ENCODE measurements at places on chromosomes 6 and 20.

GRCh38 chr6:24905483-24905882, 30.3 kb downstream of the RIPOR2 start:
- no peak for DNase-seq

DNA sequence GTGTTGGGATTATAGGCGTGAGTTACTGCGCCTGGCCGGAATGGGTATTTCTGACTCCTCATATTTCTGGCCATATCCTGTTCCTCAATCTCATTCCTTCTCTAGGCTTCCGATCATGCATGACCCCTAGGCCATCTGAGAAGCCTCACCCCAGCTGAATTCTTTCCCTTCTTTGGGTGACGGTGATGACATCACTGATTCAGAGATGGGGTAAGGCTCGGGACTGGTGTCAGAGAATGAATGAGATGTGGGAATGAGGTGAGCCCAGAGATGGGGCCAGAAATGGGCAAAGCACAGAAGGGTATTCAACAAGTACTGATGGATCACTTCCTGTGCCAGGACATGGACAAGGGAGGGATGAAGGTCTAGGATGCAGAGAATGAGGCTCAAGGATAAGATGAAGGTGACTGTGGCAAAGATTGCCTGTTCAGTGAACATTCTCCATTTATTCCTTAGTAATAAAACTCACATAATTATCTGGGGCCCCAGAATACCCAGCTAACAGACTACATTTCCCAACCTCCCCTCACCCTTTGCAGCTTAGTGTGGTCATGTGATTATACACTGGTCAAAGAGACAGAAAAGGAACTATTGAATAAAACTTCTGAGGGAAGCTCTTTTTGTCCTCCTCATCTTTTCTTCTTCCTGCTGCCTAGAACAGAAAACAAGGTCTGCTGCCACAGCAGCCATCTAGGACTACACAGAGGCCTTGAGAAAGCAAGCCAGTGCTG, 39.6 kb downstream of the KIAA0319 start:
- no peak for DNase-seq

DNA sequence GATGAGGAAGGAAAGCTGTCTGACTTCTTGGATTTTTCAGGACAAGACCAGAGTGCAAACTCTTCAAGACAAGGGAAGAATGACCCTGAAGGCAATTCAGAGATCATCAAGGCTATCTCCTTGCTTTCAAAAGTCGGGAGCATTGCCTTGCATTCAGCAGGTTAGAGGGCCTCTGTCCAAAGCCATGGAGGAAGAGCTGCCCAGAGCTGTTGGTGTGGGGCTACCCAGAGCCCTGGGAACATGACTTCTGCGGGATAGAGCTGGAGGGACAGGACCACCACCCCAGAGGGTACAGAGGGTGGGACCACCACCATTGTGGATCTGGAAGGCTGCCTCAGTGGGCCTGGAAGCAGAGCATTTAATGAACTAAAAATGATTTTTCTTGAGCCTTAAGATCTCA, 5.2 kb upstream of the SRXN1 start:
- DNase-seq = no peak

GRCh38 chr6:167827583-167828324, 1.0 kb downstream of the AFDN start:
- DNase-seq = no peak

- DNase-seq = no peak
These were observed 4.4 kb downstream of the MOCS1 start for GRCh38 chr6:39929733-39930461.

DNA sequence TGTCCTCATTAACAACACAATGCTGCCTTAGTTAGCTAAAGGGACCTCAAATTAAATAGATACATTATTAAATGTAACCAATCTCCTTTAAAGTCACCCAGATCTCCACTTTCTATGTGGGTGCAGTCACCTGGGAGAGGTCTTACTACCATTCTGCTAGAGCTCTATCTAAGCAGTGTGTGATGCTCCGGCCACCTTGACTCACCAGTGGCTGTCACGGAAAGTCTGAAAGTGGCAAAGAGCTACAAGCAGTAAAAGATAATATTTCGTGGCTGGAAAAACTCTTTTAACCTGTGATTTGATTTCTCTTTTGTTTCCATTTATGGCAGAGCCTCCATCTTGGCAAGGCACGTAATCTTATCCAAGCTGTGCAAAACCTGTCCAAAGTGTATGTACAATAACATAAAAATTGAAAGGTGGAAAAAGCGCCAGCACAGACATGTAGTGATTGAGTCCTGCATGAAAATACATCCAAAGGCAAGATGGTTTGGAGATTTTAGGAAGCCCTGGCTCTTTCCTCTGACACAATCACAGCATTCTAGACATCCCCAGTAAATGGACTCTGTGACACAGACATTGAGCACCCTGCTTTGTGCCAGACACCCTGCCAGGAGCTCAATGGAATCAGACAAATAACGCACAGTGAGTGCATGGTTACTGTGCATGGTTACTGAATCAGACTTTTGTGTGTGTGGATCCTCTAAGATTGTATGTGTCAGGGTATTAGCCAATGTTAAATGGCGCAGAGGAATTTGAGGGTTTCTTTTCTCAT, 116.6 kb downstream of the ADAT2 start:
- no peak for DNase-seq

- DNase-seq = no peak
These were observed 60.9 kb downstream of the GINS1 start for GRCh38 chr20:25468126-25469075.

DNA sequence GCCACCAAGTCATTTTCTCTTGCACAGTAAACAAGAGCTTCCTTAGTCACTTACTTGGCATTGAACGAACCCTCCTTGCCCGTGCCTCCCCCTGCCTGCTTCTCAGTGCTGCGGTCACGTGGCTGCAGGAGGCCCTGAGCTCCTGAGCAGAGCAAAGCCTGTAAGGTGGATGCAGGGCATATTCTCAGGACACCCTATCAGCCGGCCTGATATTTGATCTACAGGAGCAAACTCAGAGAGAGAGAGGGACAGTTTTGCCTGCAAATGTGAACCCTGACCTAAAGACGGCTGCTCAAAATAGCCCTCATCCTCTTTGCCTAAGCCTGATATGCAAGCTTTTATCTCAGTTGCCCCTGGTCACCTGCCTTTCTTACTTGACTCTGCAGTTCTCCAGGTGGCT, 93.0 kb upstream of the POPDC3 start:
- DNase-seq = no peak

GRCh38 chr6:99432877-99433276, 7.8 kb upstream of the PNISR start:
- DNase-seq = no peak

DNA sequence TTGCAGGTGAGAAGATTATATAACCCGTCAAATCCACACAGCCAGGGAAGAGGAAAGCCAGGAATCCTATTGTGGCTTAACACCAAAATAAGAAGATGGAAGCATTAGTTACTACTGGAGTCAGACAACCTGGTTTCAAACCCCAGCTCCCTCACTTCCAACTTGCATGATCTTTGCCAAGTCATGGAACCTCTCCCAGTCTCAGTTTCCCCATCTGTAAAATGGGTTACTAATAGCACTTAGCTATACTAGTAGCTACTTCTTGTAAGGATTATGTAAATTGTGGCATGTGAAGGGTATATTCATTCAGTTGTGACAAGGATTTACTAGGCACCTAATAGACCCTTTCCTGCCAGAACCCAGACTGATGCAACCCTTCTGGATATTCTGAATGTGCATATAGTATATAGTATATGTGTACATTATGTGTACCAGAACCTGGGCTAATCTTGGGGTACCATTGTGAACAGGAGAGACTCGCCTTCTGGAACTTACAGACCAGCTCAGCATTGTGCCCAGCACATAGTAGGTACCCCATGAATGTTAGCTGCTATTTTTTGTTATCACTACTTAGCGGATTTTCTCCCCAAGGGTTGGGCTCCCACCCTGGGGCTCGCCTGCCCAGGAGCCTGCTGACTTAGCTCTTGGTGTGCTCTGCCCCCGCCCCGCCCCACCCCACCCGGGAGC, 50.3 kb downstream of the JPH2 start:
- DNase-seq = no peak

- DNase-seq = no peak
These were observed 16.9 kb upstream of the SNAI1 start for GRCh38 chr20:49965781-49966305.
